Stimulated activated CD4-positive, alpha-beta T cell treated with anti-CD3 and anti-CD28 coated beads, Interleukin-4, amount 100 ng/mL, for 4 hours (primary cell): ENCODE measurements at places on chromosomes 5 and 9.

DNA sequence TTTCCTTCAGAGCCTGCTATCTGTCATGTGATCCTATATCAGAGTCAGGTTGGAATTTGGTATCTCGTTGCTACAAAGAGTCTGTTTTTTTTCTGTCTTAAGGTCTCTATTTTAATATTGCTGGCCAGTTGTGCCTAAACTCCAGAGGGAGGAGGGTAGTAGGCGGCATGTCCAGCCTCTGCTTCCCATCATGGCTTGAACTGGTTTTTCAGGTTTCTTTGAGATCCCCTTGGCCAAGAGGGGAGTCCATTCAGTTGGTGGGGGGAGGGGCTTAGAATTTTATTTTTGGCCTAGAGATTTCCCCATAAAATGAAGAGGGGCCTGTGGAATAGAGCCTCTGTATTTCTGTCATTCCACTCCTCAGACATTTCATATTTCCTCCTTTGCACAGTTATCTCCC, 15.4 kb upstream of the ZNF354C start:
- DNase-seq = no peak

GRCh38 chr5:32713361-32713769, 2.2 kb downstream of the NPR3 start:
- no peak for DNase-seq

DNA sequence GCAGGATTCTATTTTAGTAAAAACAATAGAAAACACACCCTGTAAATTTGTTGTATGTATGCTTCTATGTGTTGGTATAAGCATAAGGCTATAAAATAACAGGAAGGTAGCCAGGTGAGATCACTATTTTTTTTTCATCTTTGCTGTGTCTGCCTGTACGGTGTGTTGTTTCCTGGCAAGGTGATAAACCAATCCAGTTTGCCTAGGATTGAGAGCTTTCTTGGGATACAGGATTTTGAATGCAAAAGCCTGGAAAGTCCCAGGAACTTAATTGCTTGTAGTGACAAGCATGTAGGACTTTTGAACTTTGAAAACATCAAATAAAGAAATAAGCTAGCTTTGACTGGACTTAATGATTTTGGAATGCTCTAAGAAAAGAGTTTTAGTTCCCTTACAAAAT, 83.3 kb upstream of the RORB start:
- no peak for DNase-seq

DNA sequence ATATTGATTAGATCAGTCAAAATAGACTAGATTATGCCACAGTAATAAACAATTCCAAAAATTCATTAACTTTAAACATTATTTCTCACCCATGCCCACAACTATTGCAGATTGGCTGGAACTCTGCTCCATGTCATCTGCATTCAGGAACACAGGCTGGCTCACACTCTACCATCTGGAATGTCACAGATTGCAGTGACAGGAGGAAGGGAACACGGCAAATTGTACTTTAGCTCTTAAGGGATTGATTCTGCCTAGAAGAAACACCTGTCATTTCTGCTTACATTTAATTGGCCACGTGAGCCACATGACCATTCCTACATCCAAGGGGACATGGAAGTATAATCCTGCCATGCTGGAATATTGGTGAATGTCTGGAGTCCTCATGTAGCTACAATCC, 54.4 kb downstream of the ATPSCKMT start:
- DNase-seq = no peak

- no peak for DNase-seq
These were observed 69.7 kb upstream of the ABL1 start for GRCh38 chr9:130765137-130766020.

GRCh38 chr5:103313056-103313455, 54.5 kb downstream of the MACIR start:
- DNase-seq = no peak

DNA sequence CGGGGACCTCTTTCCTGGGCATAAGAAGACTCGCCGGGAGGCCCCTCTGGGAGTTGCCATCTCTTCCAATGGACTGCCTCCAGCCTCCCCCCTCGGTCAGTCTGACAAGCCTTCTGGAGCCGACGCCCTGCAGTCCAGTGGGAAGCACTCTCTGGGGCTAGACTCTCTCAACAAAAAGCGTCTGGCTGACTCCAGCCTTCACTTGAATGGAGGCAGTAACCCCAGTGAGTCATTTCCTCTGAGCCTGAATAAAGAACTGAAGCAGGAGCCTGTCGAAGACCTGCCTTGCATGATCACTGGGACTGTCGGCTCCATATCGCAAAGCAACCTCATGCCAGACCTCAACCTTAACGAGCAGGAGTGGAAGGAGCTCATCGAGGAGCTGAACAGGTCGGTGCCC, 28.4 kb upstream of the LTC4S start:
- DNase-seq = no peak

DNA sequence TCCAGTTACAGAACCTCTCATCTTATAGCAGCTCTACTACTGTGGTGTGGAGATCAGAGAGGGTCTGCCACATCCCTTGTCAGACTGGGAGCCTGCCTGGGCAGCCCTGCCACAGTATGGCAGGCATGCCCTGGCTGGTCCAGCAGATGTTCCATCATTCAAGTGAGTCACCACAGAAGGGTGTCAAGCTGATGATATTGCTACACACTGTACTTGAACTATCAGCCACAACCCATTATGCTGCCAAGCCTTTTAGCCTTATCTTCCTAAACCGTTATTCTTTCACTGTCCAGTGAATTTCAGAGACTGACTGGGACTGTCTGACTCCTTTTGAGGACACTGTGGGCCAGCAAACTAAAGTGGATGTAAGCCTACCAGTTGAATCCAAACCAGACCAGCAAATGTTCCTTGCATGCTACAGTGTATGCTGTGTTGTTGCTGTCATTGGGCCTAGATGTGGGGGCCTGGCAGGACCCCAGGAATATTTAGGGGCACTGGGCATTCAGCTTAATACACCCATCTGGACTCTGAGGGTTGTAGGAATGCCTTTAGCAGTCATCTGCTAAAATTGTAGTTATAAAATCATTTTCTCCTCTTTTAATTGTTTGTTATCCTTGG, 202.6 kb downstream of the NR3C1 start:
- DNase-seq = no peak
